ENCODE measurements at places on chromosomes 4 and X. TPM values are rescaled to one million over a fixed set of nuclear protein-coding genes. Genes with fewer than 3 reads are reported as not detected.

Gene ASB5
- 0.51 TPM for total RNA-seq

DNA sequence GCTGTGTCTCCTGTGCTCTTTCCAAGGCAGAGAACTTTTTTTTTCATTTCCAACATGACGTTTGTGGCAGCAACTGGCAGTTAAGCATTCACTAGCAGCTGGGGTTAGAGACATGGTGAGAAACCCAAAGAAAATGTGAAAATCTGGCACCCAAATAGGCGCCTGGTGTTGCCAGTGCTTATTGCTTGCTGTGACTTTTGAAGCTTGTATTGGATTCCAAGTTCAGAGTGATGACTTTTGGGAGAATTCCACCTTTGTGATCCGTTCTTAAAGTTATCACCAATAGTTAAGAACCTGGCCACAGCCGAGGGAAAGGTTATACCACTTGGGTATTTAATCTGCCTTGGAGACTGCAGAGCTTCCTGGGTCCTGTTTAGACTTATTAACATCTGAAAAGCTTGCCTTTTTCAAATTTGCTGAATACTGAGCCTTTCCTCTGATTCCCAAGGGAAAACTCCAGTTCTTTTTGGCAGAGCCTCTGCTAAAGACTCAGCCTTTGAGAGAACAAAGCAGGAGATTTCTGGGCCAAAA is 101.0 kb downstream of the OPHN1 start:
- H3K27ac ChIP-seq, result no peak overlapping the region
- H3K36me3 ChIP-seq, result no peaks in the 10 kb centered on the region
- H3K4me1 ChIP-seq, result no peaks in the 10 kb centered on the region

DNA sequence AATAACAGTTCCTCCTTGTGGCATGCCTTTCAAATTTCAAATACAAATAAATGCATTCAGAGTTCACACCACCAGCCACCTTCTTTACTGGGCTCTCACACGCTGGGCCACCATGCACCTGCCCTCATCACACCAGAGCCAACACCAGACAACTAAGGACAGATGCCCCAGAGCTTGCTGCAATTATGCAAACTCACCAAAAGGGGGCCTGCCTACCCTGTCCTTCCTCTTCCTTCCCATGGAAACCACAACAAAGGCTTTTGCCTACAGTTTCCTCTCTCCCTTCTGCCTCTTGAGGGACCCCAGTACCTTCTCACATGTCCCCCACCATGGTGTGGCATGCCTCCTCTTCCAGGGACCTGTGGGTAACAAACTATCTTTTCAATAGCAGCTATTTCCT is 1333.9 kb upstream of the TENM3 start:
- no peak overlapping the region for H3K27ac ChIP-seq
- DNase-seq, result no peak
- no peaks in the 10 kb centered on the region for H3K4me1 ChIP-seq
- H3K27me3 ChIP-seq, result no peaks in the 10 kb centered on the region
- no peaks in the 10 kb centered on the region for H3K36me3 ChIP-seq

Gene SPANXN4
- total RNA-seq, result not detected

DNA sequence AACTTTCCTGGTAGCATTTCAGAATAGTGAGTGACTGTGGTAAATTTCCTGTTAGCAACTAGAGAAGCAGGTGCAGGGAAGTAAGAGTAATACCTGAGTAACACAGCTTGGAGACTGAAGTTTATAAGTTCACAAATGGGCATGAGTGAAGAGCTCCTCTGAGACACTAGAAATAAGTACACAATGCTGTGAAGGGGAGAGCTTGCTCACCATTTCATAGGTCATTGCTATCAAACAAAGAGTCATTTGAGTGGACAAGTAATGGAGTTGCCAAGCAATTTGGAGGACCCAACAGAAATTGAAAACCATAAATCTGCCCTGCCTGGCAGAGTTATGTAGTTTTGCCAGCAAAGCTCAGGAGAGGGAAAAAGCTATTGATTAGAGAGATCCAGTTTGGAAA is 523.6 kb downstream of the TRAM1L1 start:
- no peaks in the 10 kb centered on the region for H3K4me1 ChIP-seq
- no peaks in the 10 kb centered on the region for H3K36me3 ChIP-seq
- no peak for DNase-seq
- H3K4me3 ChIP-seq, result no peak overlapping the region

All from fibroblast of lung (primary cell).